Renal cortex interstitium (tissue), 15 donors: ENCODE measurements at places on chromosomes 16 and 17.

GRCh38 chr16:56368545-56368944, 56.8 kb downstream of the AMFR start:
- DNase-seq = no peak

- DNase-seq = no peak
Observed at GRCh38 chr17:72126575-72127486, 6.0 kb downstream of the SOX9 start.

DNA sequence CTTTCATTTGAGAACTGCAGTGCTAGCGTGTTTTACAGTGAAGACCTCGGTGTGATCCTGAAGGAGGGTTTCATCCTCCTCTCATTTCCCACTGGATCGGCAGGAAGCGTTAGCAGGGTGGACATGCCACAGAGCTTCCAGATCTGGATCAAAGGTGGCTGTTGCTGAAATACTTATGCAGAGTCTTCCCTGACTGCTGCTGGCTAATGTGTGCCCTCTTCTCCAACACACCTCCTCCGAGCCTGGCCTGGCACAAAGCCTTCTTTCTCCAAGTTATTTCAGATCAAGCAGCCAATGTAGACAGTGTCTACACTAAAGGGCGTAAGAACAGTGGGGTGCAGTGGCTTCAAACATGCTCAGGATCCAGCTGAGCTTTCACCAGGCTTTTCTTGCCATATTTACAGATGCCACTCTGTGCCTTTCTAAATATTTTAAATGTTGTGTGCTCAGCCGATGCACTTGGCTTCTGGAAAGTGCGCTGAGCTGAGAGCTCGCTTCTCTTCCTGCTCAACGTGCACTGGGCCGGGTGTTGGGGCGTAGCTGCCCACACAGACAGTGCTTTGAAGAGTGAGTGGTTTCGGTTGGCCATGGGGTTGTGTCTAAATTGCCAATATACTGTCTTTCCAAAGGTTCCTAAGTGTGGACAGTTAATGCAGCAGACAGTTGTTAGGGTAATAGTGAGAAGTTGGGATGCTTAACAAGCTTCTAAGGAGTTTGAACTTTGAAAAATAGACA, 2.1 kb downstream of the ZNF750 start:
- no peak for DNase-seq

- no peak for DNase-seq
Observed at GRCh38 chr17:1183171-1183873, 3.5 kb upstream of the ABR start.

DNA sequence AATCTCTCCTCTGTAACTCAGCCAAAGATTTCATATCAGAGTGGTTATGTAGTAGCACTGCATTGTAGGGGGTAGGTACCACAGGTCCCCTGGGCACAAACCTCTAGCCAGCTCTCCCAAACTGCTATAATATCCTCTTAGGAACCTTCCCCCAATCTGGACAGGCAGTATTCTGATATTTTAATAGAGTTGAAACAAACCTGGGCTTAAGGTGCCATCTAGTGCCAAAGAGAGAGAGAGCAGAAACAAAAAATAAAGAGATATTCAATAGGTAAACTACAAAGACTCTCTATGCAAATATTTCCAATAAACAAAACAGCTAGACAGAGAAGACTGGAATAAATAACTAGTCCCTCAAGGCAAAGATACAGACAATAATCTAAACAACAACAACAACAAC, 1070.0 kb downstream of the CDH11 start:
- DNase-seq = no peak

DNA sequence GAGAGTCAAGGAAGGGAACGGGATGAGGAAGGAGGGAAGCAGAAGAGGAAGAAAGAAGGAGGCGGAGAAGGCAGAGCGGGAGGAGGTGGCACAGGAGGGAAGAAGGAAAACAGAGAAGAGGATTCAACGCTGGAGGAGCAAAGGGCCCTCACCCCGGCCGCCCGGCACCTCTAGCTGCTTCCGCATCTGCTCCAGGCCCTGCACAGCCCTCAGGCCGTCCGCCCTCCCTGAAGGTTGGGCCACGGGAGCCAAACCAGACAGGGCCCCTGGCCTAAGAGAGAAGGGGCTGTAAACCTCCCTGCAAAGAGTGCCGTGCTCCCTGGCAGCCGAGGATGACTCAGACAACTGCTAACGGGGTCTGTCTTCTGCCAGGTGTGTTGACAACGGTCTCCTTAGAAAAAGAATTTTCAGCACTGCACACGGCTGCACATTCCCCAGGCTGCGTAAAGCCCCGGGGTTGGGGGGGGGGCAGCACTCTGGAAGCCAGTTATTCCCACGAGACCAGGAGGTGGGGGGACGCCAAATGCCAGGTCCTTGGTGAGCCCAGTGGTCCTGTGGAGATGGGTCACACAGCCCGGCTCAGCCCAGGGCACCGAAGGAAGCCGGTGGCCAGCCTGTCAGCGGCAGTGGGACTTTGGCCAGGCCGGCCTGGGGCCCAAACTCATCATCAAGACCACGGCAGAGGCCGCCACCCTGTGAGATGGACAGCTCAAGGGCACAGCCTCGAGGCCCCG, 29.1 kb downstream of the MRM3 start:
- DNase-seq = no peak

GRCh38 chr17:31216031-31216751, 80.8 kb downstream of the OMG start:
- peak; percentile 19 for DNase-seq

DNA sequence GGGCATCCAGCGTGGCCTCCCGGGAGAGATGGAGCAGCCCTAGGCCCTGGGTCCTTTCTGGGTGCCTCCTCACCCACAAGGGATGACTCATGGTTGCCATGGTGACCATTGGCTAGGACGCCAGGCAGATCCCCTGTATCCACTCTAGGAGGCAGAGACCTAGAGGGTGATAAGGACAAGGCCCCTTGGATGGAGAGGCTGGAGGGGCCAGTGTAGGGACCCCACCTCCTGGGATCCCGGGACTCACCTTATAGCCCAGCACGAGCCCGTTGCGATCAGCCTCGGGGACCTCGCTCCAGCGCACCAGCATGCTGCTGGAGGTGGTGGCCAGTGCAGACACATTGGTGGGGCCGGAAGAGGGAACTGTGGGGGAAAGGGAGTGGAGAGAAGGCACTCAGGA, 82.2 kb upstream of the CDC42EP4 start:
- no peak for DNase-seq

DNA sequence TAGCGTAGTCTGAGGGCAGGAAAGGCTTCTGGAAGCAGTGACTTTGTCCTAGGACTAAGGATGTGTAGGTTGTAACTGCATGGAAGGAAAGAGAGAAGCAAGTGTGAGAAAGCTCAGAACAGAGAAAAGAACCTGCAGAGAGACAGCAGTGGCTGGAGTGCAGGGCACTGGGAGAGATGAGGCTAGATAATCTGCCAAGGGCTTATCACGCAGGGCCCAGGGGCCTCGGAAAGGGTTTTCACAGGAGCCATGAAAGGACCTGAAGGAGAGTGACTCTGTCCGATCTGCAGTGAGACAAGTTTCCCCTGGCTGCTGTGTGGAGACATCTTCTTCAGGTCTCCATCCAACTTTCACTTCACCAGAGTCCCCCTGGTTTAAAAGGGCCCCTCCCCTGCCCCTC, 7.1 kb upstream of the SRCAP start:
- DNase-seq = no peak

- DNase-seq = no peak
Observed at GRCh38 chr17:43721537-43722268, 36.9 kb downstream of the SOST start.

DNA sequence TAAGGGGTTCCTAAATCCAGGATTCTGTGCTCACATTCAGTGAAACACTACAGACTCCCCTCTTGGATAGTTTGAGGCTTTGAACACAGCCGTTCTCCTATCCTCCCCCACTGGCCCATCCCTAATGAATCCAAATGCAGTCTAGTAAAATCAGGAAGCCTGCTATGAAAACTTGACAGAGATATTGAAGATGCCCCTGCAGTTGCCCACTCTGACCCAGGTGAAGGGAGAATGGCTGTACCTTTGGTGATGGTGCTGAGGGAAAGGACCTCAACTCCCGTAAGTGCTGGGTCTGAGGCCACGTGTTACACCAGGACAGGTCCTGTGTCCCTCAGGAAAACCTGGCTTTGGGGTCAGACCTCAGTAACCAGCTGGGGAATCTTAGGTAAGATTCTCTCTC, 54.4 kb downstream of the SF3B3 start:
- DNase-seq = no peak

- DNase-seq = no peak
Observed at GRCh38 chr17:80710714-80711302, 166.2 kb downstream of the RPTOR start.

- no peak for DNase-seq
Observed at GRCh38 chr17:37700881-37701280, 44.0 kb downstream of the HNF1B start.

DNA sequence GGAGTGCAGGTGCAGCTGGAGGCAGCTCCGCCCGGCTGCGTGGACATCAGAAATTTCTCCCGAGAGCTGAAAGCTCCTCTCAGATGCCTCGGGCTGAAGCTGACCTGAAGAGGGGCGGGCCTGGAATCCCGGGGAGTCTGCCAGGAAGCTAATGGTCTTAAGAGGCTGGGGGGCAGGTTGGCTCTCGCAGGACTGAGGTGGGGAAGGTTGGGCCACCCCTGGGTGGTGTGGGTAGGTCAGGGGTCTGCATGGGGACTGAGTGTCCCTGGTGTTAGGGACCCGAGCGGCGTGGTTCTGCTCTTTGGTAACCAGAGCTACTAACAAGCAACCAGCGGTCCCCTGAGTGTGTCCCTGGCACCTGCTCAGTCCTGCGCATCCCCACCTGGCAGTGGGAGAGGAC, 3.5 kb downstream of the CHMP6 start:
- no peak for DNase-seq

DNA sequence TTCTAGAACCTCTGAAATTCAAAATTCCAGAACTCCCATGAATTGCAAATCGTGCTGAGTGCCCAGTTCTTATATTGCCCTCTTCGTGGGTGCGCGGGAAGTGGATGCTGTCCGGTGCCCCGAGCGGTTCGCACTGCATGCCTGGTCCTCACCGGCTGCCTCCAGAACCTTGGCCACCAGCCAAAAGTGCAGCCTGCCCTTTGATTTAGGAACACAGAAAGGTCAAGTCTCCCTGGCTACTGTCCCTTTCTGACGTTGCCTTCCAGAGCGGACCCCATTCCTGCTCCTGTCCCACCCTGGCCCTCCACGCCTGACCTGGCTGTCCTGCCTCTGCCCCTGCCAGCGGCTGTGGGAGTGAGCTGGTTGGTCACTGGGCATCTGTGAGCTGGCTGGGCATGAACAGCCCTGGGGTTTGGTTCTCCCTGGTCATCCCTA, 9.7 kb downstream of the NEUROD2 start:
- DNase-seq = no peak

DNA sequence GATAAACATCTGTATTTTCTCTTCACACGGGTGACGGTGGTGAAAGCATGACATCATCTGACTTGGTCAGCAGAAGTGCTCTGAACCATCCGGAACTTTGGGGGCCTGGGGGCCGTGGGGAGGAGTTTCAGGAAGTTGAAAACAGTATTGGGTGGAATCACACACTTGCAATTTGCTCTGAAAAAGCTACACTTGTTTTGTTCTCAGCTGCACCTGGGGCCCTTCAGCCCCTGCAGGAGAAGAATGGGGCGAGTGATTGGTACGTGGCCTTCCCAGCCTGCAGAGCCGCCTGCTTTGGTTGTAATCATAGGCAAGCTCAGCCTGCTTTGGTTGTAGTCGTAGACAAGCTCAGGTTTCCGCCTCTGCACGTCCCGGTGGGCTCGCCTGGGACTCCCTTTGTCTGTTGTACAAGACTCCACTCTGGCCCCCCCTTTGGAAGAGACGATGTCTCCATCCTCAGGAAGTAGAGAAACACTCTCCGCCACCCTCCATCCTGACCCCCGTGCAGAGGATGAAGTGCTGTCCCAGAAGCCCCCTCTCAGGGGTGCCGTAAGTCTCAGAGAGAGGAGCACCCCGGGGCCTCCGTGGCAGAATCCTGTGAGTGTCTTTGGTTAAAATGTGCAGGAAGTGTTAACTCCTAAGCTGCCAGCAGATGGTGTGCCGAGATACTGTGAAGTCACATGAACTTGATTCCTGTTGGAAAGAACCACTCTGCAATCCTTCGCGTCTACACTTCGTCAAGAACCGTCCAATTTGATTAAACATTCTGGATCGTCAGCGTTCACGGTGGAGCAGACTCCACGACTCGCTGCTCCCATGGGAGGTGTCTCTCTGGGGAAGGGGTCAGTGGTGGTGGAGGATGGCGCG, 5.4 kb downstream of the BANP start:
- DNase-seq = peak; percentile 65

GRCh38 chr17:48995304-48995973, 1.7 kb upstream of the IGF2BP1 start:
- no peak for DNase-seq

DNA sequence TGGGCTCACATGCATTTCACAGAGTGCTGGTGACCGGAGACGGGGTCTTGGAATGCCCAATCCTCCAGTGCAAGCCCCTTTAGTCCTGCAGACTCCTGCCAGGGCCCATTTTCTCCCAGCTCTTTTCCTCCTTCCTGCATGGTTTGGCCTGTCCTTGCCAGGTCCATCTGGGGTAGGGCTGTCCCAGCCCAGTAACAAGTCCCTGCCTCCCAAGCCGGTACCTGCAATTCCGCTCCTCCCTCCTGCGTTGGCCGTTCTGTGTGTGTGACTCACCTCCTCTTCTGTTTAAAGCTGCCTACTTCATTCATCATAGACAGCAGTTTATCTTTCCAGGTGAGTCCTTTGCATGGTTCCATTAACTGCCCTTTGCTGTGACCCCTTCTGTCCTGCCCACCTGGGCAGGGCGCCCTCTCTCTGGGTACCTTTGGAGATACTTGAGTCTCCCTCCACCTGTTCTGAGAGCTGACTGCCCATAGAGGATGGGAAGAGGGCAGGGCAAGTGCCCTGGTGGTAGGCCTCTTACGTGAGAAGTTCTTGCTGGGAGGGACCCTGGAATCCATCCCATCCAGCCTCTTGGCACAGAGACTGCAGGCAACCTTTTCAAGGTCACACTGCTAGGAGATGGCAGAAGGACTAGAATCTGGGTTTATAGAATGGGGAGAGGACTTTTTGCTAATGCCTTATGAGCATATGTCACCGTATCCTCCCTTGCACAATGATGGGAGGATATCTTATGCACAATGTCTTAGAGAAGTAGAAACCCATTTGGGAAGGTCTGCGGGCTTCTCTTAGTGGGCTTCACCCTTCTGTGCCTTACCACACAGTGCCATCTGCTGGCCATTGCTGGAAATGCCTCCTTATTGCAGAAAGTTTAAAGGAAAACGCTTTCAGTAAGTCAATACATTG, 29.7 kb upstream of the LGALS9 start:
- peak; percentile 69 for DNase-seq

- DNase-seq = no peak
Observed at GRCh38 chr17:47916489-47917208, 20.6 kb downstream of the SP2 start.

- no peak for DNase-seq
Observed at GRCh38 chr17:49971848-49972485, 3.0 kb downstream of the DLX4 start.

- no peak for DNase-seq
Observed at GRCh38 chr17:68011199-68011665, 15.0 kb upstream of the C17orf58 start.

GRCh38 chr17:77596491-77597417, 361.7 kb upstream of the TNRC6C start:
- no peak for DNase-seq
